ENCODE measurements at places on chromosomes 1 and 21. TPM values are rescaled to one million over a fixed set of nuclear protein-coding genes. Genes with fewer than 3 reads are reported as not detected.

DNA sequence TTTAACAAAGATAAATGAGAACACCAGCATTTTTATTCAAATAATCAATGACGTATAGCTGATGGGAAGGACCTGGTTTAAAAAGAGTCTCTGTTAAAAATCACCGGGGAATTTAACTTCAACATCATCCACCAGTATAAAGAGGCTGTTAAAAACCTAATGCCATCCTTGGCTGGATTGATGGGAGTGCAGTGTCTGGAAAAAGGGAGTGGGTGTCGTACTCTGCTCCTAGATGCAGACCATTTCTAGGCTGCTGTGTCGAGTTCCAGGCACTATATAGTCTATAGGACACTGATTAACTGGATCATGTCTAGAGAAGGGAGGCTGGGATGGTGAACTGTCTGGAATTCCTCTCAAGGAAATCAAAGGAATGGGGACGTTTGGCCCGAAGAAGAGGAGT, 36.1 kb downstream of the DDX20 start:
- no peak for DNase-seq

DNA sequence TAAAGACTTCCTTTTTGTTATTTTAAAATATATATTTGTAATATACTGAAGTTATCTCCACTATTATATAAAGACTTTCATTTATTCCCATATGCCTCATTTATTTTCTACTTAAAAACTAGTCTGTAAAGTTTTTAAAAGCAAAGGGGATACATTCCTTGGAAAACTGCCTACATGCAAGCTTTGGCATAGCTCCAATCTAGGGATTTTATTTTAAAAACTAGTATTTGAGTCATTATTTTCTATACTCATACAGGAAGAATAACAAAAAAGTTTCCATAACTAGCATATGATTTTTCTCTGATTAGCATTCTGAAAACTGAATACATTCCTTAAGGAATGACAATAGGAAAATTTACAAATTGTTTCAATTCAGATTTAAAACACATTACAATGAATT, 88.9 kb downstream of the COL24A1 start:
- no peak for DNase-seq

DNA sequence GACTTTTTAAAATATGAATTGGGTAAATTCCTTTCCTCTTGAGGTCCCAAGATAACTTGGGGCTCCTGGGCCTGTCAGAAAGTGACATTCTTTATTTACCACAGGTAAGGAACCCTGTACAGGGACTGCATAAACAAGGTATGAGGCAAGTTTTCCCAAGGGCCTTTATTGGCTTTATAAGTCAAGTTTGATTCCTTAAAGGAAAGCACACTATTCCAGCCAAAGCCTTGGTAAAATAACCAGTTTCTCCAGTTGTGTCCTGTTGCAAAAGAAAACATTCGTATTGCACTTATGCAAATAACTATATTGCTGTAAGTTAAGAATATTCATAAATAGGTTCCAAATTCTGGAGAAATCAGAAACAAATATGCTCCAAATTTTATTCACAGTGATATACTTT, 21.9 kb upstream of the METTL18 start:
- no peak for DNase-seq

DNA sequence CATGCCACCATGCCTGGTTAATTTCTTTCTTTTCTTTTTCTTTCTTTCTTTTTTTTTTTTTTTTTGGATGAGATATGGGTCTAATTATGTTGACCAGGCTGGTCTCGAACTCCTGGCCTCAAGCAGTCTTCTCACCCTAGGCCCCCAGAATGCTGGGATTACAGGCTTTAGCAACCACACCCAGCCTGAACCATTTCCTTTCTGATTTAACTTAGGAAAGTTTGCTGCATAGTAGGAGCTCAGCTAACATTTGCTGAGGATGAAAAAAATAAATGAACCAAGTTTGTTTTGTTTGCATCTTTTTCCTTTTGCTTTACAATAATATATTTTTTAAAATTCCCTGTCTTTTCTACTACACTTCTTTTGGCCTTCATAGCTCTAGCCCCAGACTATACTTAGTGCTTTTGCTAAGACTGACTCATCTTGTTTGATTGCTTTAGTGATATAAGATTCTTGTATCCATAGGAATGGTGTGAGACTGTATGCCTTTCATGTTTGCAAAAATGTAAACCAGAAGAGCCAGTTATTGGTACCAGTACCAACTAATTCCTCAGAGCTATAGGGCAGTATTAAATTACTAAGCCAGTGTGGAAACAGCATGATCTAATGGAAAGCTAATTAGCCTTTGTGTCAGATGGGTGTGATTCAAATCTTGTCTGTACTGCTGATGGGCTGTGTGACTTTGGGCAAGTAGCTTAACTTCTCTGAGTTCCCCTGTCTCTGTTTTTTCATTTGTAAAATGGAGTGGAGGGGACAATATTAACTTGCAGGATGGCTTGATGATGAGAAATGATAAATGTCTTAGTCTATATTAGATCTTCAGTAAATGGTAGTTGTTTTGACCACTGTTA, 66.9 kb downstream of the NFIA start:
- no peak for DNase-seq

- DNase-seq, result peak; percentile 72
These were observed 101.3 kb upstream of the ACTL8 start for GRCh38 chr1:17653728-17654351.

DNA sequence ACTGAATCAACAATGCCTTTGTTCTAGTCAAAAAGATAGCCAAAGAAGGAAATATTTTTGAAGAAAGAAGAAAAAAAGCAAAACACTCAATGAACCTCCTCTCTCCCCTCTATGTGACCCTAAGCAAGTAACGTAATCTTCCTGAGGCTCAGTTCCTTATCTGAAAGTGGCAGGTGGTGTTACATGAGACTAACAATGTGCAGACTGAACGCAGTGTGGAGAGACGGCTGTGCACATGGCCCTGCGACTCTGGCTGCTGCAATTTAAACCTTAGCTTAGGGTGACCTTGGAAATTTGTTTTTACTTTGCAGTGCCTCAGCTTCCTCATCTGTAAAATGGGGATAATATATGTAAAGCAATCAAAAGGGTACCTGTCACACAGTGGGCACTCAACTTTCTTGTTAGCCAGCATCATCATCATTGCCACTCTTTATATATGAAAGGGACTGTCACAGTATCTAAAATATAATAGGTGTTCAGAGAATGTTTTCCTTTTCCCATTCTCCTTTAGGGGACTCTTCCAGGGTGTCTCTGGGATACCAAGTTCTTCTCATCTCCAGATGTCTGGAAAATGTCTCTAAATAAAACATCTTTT, 100.1 kb upstream of the JUN start:
- DNase-seq, result no peak

GRCh38 chr1:173779936-173780335, 44.5 kb upstream of the DARS2 start:
- no peak for DNase-seq

DNA sequence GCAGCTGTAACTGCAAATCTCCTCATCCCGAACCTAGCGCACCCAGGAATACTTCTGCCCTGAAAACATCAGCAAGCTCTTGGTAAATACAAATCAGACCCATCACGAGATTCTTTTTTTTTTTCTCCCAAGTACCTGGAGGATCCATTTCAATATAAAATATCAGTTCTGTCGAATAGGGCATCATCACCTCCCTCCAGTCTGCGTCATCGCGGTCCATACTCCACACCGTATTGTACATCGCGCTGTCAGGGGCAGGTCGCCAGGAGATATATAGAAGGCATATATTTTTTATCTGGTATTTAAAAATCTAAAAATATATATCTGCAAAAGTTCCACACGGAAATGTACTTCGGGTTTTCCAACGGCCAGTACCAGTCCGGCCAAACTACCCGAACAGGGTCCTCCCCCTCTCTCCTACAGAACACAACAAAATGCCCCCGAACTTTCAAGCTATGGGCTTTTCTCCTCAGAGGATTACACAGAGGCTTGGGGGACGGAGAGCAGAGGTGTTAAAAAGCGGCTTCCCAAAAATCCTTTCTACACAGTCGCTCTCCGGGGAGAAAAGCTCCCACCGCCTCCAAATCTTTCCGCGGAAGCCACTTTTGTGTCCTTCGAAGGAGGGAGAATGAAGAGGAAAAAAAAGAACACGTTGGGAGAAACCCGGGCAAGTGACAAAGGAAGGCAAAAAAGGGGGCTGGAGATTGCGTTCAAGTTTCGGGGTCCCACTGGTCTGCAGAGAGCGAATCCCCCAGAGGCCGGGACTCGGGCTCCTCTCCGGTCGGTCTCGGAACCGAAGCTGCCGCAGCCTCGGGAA, 509 bp downstream of the PIK3R3 start:
- no peak for DNase-seq

GRCh38 chr1:89540406-89540970, 15.9 kb downstream of the LRRC8B start:
- DNase-seq, result no peak

DNA sequence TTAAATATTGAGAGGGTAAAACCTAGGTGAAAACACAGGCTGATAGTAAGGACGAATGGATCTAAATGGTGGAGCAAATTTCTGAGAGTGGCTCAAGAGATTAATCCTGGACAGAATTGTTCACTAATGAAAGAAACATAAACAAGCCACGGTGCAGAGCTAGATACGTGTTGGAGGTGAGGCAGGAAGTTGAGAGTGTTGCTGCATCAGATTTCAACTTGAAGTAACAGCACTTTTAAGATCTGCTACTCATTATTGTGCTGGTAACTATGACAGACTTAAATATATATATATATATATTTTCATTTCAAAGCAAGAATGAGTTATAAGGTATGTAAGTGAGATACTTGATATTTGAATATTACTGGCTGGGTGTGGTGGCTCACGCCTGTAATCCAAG, 64.9 kb downstream of the PTGS2 start:
- no peak for DNase-seq

GRCh38 chr1:199403531-199404116, 623.9 kb upstream of the NR5A2 start:
- DNase-seq, result no peak

- DNase-seq, result no peak
These were observed 92.1 kb upstream of the EDN2 start for GRCh38 chr1:41576620-41577019.

DNA sequence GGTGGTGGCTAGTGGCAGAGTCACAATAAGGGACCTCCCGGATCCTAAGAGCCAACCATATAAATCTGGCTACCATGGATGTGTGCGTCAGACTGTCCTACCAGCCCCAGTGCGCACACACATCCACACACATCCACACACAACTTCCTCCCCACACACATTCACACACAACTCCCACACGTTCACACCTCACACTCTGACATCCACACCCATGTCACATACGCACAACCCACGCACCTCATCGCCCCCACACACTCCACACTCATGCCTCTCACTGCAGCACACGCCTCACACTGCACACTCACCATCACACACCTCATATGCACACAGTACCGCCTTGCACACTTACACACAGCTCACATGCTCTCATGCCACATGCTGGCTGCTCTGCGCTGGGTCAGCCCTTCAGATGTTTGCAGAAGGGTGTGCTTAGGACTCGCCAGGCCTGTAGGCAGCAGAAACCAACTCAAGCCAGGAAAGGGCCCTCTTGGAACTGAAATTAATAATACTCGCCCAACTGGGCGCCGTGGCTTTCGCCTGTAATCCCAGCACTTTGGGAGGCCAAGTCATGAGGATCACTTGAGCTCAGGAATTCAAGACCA, 3.0 kb downstream of the LDLRAD2 start:
- DNase-seq, result no peak

GRCh38 chr1:201712387-201713085, 116.4 kb upstream of the IPO9 start:
- DNase-seq, result no peak

- DNase-seq, result no peak
These were observed 145.5 kb upstream of the DMRTA2 start for GRCh38 chr1:50568782-50569181.

DNA sequence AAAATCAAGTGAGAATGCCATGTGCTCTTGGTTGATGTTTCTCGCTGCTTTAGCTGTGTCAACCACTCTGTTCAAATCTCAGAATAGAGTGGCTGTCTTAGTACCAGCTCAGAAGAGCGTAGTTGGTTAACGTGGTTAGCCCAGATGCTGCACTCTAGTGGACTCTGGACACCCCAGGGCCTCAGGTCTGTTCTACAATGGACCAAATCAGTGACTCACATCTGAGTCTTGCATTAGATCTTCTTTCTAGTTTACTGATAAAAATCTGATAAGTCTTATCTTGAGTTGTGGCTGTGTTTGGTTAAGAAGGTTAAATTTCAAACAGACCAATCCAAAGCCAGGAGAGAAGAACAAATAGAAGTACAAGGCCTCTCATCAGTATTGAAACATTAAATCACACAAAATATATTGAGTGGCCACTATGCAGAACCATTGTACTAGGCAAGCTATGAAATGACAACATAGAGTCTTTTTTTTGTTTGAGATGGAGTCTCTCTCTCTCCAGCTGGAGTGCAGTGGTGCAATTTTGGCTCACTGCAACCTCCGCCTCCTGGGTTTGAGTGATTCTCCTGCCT, 104.1 kb downstream of the NR5A2 start:
- DNase-seq, result no peak

DNA sequence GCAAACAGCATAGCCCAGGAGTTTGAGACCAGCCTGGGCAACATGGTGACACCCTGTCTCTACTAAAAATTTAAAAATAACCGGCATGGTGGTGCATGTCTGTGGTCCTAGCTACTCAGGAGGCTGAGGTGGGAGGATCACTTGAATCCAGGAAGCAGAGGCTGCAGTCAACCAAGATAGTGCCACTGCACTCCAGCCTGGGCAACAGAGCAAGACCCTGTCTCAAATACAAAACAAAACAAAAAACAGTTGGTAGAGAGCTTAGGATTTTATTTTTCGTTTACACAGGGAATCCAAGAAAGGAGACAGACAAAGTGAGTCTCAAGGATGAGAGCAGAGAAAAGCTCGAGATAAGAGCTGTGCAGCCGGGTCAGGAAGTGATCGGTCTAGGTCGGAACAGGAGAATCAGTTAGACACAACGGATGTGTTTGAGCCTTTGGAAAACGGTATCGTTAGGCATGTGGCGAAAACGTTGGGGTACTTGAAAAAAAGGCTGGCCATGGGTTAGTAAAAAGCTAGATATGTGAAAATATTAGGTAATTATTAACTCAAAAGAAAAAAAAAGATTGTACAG, 1.7 kb upstream of the MIB2 start:
- DNase-seq, result no peak

- no peak for DNase-seq
These were observed 4.4 kb upstream of the ELF3 start for GRCh38 chr1:202005958-202006357.

- DNase-seq, result no peak
These were observed 485.0 kb upstream of the ZRANB2 start for GRCh38 chr1:71565831-71566230.

DNA sequence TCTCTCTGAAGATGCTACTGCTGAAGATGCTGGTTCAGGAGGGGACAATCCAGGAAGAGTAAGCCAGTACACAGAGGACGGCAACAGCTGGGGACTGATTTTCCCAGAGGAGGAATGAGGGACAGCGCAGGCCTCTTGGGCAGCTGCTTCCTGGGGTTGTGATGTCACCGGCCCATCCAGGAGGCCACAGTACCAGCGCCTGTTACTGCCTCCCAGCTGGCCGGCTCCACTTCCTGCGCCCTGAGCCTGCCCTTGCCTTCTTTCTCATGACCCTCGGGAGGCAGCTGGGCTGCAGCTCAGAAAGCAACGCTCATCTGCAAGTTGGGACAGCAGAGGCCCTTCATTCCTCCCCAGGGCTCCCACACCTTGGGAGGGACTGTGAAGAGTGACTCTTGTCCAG, 21.9 kb upstream of the ID3 start:
- DNase-seq, result no peak

PROX1 gene
- total RNA-seq, result 3.8 TPM

PADI4 gene
- 0.27 TPM for total RNA-seq

BCAR3 gene
- total RNA-seq, result 14.8 TPM

RUNX3 gene
- 1.8 TPM for total RNA-seq

FCGR3B gene
- total RNA-seq, result not detected

ADGRB2 gene
- 30.1 TPM for total RNA-seq

SERTAD4 gene
- total RNA-seq, result 2.7 TPM

AGRN gene
- 186 TPM for total RNA-seq

PGLYRP3 gene
- not detected for total RNA-seq

All from WTC11 (cell line).